ENCODE measurements at places on chromosomes 13 and 19. TPM values are rescaled to one million over a fixed set of nuclear protein-coding genes. Genes with fewer than 3 reads are reported as not detected.
A peak's percentile ranks its signal among the peaks of the same experiment; 100 is the strongest.

CAPN12 gene
- 4.1 TPM for total RNA-seq

CTXN1 gene
- total RNA-seq: 9.5 TPM

ZFR2 gene
- not detected for total RNA-seq

ZGLP1 gene
- 1.3 TPM for total RNA-seq

KLK2 gene
- 0.48 TPM for total RNA-seq

PGLYRP2 gene
- total RNA-seq: 6.2 TPM

INSL3 gene
- 0.66 TPM for total RNA-seq

ABHD13 gene
- 20.5 TPM for total RNA-seq

PLIN5 gene
- 15.4 TPM for total RNA-seq

SLC25A41 gene
- not detected for total RNA-seq

CASP14 gene
- 0.29 TPM for total RNA-seq

WDR88 gene
- not detected for total RNA-seq

- H3K27ac ChIP-seq: peak overlapping the region; percentile 95
- H3K4me3 ChIP-seq: no peak overlapping the region
- no peaks in the 10 kb centered on the region for H3K27me3 ChIP-seq
Observed at GRCh38 chr19:13033819-13034611, 38.7 kb downstream of the NFIX start.

- H3K27ac ChIP-seq: no peak overlapping the region
- H3K4me1 ChIP-seq: no peaks in the 10 kb centered on the region
- no peaks in the 10 kb centered on the region for H3K36me3 ChIP-seq
- no peaks in the 10 kb centered on the region for H3K27me3 ChIP-seq
- DNase-seq: no peak
- H3K4me3 ChIP-seq: no peak overlapping the region
Observed at GRCh38 chr13:78832461-78832860, 173.5 kb upstream of the OBI1 start.

DNA sequence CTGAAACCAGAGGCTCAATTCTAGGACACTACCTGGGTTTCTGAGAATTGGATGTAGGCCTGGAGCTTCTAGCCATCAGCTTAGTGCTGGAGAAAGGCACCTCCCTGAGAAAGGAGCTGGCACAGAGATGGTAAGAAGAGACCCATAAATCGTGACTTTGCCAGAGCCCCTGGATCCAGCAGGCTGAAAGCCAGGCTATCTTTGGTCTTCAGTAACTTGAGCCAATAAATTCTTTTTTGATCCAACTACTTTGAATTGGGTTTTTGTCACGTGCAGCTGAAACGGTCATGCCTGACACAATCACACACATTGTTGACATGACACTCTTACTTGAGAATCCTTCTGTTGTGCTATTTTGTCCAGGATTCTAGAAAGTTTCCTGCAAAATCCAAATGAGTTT, 103.4 kb downstream of the LHFPL6 start:
- no peaks in the 10 kb centered on the region for H3K4me1 ChIP-seq
- DNase-seq: no peak
- H3K27me3 ChIP-seq: no peaks in the 10 kb centered on the region

GRCh38 chr13:29428310-29429181, 166.9 kb downstream of the SLC7A1 start:
- H3K4me1 ChIP-seq: no peaks in the 10 kb centered on the region
- H3K36me3 ChIP-seq: no peaks in the 10 kb centered on the region
- H3K27ac ChIP-seq: peak overlapping the region; percentile 1
- peak overlapping the region; percentile 37 for H3K4me3 ChIP-seq
- no peaks in the 10 kb centered on the region for H3K27me3 ChIP-seq

GRCh38 chr13:94119360-94119936, 360.0 kb downstream of the DCT start:
- no peaks in the 10 kb centered on the region for H3K27me3 ChIP-seq
- DNase-seq: no peak
- no peak overlapping the region for H3K27ac ChIP-seq
- H3K36me3 ChIP-seq: no peaks in the 10 kb centered on the region

GRCh38 chr13:26529441-26529840, 28.0 kb upstream of the WASF3 start:
- peaks cover 25% of the 10 kb centered on the region for H3K27me3 ChIP-seq
- H3K27ac ChIP-seq: no peak overlapping the region
- H3K4me3 ChIP-seq: no peak overlapping the region
- H3K36me3 ChIP-seq: no peaks in the 10 kb centered on the region
- no peak for DNase-seq

- H3K36me3 ChIP-seq: no peaks in the 10 kb centered on the region
- no peaks in the 10 kb centered on the region for H3K4me1 ChIP-seq
- no peak overlapping the region for H3K4me3 ChIP-seq
- no peaks in the 10 kb centered on the region for H3K27me3 ChIP-seq
Observed at GRCh38 chr19:20103091-20103740, 25.4 kb downstream of the ZNF90 start.

DNA sequence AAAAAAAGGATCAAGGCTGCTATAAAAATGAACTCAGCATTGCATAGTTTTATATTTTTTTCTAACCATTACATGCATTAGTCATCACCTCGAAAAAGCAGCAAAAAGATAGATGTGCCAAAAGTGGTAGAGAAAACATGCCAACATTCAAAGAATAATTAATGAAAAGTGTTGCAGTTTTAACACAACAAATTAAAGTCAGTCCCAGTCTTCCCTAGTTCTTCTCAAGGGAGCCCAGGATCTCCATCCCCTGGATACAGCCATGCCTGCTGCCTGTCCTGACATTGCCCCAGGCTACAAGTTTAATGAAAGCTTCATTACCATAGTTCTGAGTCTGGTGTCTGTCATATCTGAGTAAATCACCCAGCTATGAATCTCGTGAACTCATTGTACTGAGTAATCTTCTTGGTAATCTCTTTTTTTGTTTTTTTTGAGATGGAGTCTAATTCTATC, 116.6 kb upstream of the KLF12 start:
- no peaks in the 10 kb centered on the region for H3K4me1 ChIP-seq
- DNase-seq: no peak
- no peak overlapping the region for H3K27ac ChIP-seq
- no peak overlapping the region for H3K4me3 ChIP-seq
- H3K36me3 ChIP-seq: no peaks in the 10 kb centered on the region

- no peaks in the 10 kb centered on the region for H3K27me3 ChIP-seq
- no peaks in the 10 kb centered on the region for H3K36me3 ChIP-seq
- no peak for DNase-seq
- no peak overlapping the region for H3K27ac ChIP-seq
- H3K4me1 ChIP-seq: no peaks in the 10 kb centered on the region
Observed at GRCh38 chr13:28376604-28377003, 118.3 kb downstream of the FLT1 start.

GRCh38 chr19:56269348-56269747, 3.2 kb upstream of the EDDM13 start:
- no peaks in the 10 kb centered on the region for H3K36me3 ChIP-seq
- no peaks in the 10 kb centered on the region for H3K4me1 ChIP-seq
- DNase-seq: no peak

- H3K4me3 ChIP-seq: no peak overlapping the region
- H3K4me1 ChIP-seq: no peaks in the 10 kb centered on the region
- DNase-seq: no peak
- H3K36me3 ChIP-seq: no peaks in the 10 kb centered on the region
- no peak overlapping the region for H3K27ac ChIP-seq
Observed at GRCh38 chr13:95480131-95480545, 72.4 kb upstream of the CLDN10 start.

DNA sequence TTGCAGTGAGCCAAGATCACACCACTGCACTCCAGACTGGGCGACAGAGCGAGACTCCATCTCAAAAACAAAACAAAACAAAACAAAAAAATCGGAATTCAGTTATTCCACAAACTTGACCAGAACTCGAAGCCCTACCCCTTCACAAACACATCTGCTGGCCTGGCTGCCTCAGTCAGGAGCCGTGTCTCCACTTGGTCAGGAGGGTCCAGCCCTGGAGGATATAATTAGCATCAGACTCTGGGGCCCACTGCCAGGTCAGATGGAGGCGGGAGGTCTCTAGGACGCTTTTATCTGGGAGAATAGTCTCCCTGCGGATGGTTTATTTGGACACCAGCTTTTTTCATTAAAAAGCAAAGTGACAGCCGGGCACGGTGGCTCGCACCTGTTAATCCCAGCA, 8.0 kb downstream of the ELL start:
- H3K4me3 ChIP-seq: no peak overlapping the region
- H3K27me3 ChIP-seq: no peaks in the 10 kb centered on the region
- peak; percentile 48 for DNase-seq
- no peaks in the 10 kb centered on the region for H3K4me1 ChIP-seq
- H3K36me3 ChIP-seq: no peaks in the 10 kb centered on the region
- peak overlapping the region; percentile 63 for H3K27ac ChIP-seq

- no peak overlapping the region for H3K4me3 ChIP-seq
- H3K36me3 ChIP-seq: no peaks in the 10 kb centered on the region
- no peaks in the 10 kb centered on the region for H3K27me3 ChIP-seq
- DNase-seq: no peak
- H3K4me1 ChIP-seq: no peaks in the 10 kb centered on the region
Observed at GRCh38 chr19:872266-872951, 12.9 kb downstream of the CFD start.

DNA sequence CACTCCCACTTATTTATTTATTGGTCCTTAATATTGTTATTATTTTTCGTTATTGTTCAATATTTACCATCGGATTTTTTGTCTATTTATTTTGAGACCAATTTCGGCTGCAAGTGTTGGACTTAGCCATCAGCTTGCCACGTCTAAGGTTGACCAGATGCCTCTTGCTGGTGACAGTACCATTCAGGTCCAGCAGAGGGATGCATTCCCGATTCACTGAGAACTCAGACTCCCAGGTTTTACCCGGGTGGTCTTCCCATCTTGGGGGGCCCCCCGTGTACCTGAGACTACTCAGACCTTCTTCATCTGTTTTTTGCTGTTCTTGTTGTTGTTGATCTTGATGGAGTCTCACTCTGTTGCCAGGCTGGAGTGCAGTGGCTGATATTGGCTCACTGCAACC, 1435.2 kb downstream of the UQCRFS1 start:
- no peaks in the 10 kb centered on the region for H3K27me3 ChIP-seq
- H3K4me1 ChIP-seq: no peaks in the 10 kb centered on the region
- DNase-seq: no peak
- H3K27ac ChIP-seq: no peak overlapping the region

GRCh38 chr13:43401361-43401760, 378.0 kb downstream of the DNAJC15 start:
- no peak overlapping the region for H3K4me3 ChIP-seq
- no peaks in the 10 kb centered on the region for H3K27me3 ChIP-seq
- no peaks in the 10 kb centered on the region for H3K4me1 ChIP-seq
- no peaks in the 10 kb centered on the region for H3K36me3 ChIP-seq

DNA sequence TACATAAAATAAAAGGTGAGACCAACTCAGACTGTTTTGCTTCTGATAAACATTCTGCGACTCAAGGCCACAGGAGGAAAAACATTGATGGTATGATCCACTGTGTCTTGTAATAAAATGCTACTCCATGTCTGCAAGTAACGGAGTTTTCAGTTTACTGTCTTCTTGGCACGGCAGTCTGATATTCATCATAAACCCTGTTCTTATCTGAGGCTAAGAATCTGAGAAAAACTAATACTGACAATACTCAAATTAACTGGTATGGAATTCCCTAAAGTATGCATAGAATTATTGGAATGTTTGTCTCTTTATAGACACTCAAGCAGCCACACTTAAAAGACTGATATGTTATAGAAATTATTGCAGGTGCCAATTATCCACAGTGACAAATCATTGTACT, 125.5 kb downstream of the TBC1D4 start:
- no peaks in the 10 kb centered on the region for H3K4me1 ChIP-seq
- no peak for DNase-seq
- H3K27me3 ChIP-seq: no peaks in the 10 kb centered on the region

Data from breast epithelium (tissue), 4 donors.